Activated CD4-positive, alpha-beta T cell treated with anti-CD3 and anti-CD28 coated beads for 36 hours (primary cell): ENCODE measurements at places on chromosomes 13 and 19. TPM values are rescaled to one million over a fixed set of nuclear protein-coding genes. Genes with fewer than 3 reads are reported as not detected.
A peak's percentile ranks its signal among the peaks of the same experiment; 100 is the strongest.

DNA sequence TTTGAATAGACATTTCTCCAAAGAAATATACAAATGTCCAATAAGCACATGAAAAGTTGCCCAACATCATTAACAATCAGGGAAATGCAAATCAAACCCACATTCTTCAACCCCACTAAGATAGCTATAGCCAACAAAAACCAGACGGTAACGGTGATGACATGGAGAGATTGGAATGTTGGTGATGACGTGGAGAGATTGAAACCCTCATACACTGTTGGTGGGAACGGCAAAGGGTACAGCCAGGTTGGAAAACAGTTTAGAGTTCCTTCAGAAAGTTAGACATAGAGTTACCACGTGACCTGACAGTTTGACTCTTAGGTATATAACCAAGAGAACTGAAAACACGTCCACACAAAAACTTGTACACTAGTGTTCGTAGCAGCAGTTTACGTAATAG lies 48.1 kb downstream of the TNFRSF19 start:
- no peak overlapping the region for H3K4me3 ChIP-seq
- peaks cover 9% of the 10 kb centered on the region for H3K27me3 ChIP-seq
- no peaks in the 10 kb centered on the region for H3K36me3 ChIP-seq
- no peak overlapping the region for H3K27ac ChIP-seq
- no peak for DNase-seq

DNA sequence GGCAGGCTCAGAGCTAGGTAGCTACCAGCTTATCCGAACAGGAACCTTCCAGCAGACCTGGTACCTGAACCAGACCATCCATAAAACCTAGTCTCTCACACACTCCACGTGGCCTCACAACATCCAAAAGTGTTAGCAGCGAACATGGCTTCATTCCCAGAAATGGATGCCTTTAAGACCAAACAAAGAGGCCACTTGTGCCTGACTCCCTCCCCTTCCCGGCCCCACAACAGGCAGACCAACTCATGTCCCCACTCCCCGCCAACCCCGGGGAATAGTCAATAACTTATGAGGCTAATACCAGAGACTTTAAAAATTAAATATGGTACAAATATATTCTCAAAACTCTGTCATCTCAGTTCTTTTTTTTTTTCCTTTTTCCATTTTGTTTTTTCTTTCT lies 46.2 kb downstream of the ZNF557 start:
- H3K36me3 ChIP-seq = no peaks in the 10 kb centered on the region
- no peak overlapping the region for H3K27ac ChIP-seq
- no peak overlapping the region for H3K4me3 ChIP-seq
- no peaks in the 10 kb centered on the region for H3K27me3 ChIP-seq

DNA sequence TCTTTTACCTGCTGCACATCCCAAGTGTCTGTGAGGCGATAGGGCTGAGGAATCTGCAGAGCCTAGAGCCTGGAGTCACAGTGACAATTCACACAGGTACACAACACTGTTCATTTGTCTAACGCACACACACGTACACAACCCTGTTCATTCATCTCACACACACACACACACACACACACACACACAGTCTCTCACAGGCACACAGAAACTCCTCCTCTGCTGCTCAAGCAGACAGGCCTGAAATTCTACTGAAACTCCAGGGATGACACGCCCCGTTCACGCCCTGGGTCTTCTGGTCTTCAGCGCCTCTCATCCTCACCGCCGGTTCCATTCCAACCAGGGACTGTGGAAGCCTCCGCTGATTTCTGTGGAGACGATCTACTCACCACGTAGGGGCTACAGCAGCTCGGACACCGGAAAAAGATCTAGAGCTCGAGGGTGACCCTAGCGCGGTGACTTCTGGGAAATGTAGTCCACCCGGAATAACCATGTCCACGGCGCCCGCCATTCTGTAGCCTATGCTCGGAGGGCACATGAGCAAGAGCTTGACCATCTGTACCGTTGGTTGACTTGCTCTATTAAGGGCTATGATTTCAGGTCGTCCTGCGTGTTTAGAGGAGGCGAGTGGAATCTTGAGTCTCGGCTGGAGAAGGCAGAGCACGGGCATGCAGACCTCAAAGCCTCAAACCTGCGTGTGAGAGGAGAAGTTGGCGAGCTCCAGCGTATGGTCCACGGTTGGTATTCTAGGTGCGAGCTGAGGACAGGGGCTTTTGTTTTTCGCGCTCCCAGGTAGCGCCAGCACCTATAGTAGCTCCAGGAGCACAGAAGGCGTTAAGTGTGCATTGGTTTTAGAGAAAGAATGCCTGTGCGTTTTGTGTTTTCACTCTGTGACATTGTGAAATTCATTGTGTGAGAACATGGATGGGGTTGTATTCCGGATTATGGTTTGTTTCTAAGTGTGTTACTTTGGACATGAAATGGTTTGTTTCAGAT lies 33.4 kb downstream of the ZNF45 start:
- H3K27me3 ChIP-seq = no peaks in the 10 kb centered on the region
- H3K27ac ChIP-seq = peak overlapping the region; percentile 78
- H3K4me1 ChIP-seq = peaks cover 19% of the 10 kb centered on the region

DNA sequence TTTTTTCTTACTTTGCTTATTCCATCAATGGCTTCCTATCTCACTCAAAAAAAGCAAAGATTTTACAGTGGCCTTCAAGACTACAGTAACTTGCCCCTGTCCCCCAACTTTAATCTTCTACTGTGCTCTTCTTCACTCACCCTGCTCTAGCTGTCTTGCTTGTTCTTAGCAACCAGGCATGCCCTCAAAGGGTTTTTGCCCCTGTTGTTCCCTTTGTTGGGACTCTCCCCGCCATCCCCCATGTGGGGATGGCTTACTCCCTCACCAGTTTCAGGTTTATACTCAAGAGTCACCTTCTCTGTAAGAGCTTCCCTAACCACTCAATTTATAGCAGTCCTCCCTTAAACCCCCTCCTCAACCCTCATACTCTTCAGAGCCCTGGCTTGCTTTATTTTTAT lies 5.4 kb downstream of the MTMR6 start:
- no peaks in the 10 kb centered on the region for H3K27me3 ChIP-seq
- H3K36me3 ChIP-seq = peaks cover 20% of the 10 kb centered on the region
- H3K4me1 ChIP-seq = peaks cover 77% of the 10 kb centered on the region
- peak overlapping the region; percentile 83 for H3K27ac ChIP-seq

DNA sequence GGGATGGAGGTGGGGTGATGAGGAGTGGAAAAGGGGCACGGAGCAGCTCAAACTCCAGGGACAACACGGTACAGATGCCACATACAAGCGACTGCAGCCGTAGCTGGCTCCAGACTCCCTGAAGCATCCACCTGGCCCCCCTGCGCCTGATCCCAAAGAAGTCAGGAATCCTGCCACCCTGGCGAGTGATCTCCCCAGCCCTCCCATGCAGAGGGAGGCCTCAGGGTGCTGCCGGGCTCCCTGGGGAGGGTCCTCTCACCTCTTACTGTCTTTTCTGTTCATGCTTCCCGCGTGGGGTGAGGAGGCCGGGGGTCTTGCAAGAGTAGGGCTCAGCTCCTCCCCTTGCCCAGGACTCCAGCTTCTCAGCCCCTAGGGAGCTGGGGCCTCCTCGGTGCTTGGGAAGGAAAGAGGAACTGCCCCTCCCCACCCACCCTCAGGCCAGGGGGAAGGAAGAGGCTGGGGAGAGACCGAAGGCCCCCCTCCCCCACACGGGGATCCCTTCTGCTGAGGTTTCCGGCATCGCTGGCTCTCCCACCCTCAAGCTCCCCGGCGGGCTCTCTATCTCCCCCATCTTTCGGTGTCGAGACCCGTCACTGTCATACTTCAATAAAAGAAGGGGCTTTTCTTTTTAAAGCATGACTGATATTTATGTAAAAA lies at the start of gene RASGRP4:
TSS of gene RASGRP4 (minus strand) at position 410 of the 657 bp plus-strand sequence. CDS start at position 282, 128 bp downstream.
- peaks cover 33% of the 10 kb centered on the region for H3K4me1 ChIP-seq
- no peaks in the 10 kb centered on the region for H3K27me3 ChIP-seq
- no peaks in the 10 kb centered on the region for H3K36me3 ChIP-seq
- H3K4me3 ChIP-seq = peak within 1 kb of the TSS; percentile 60
- peak; percentile 78 for DNase-seq

The GFY gene
- not detected for total RNA-seq

The CBARP gene
- total RNA-seq = 0.82 TPM

The SULT2B1 gene
- total RNA-seq = not detected
